ENCODE measurements at places on chromosomes 16 and 17. TPM values are rescaled to one million over a fixed set of nuclear protein-coding genes. Genes with fewer than 3 reads are reported as not detected.

DNA sequence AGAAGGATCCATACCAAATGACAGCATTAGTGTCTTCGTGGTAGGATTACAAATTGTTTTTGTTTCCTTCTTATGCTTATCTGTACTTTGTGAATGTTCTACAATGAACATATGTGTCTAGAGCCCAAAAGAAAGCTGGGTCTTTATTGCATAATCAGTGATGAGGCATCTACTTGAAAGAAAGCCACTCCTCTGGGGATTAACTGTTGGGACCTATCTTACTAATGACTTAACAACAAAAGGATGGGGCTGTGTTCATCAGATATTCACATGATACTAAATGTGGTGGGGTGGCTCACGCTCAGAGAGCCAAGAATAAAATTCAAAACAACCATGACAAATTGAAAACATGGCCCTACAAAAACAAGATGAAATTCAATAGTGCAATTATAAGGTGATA, 160.2 kb downstream of the RGS9 start:
- H3K27ac ChIP-seq: no peak overlapping the region
- peak; percentile 74 for DNase-seq
- no peaks in the 10 kb centered on the region for H3K27me3 ChIP-seq

GRCh38 chr17:79707931-79708891, 22.5 kb upstream of the ENPP7 start:
- peak; percentile 55 for DNase-seq
- H3K27me3 ChIP-seq: no peaks in the 10 kb centered on the region
- no peak overlapping the region for H3K27ac ChIP-seq
- H3K36me3 ChIP-seq: no peaks in the 10 kb centered on the region
- H3K4me3 ChIP-seq: peak overlapping the region; percentile 23
- no peaks in the 10 kb centered on the region for H3K4me1 ChIP-seq

DNA sequence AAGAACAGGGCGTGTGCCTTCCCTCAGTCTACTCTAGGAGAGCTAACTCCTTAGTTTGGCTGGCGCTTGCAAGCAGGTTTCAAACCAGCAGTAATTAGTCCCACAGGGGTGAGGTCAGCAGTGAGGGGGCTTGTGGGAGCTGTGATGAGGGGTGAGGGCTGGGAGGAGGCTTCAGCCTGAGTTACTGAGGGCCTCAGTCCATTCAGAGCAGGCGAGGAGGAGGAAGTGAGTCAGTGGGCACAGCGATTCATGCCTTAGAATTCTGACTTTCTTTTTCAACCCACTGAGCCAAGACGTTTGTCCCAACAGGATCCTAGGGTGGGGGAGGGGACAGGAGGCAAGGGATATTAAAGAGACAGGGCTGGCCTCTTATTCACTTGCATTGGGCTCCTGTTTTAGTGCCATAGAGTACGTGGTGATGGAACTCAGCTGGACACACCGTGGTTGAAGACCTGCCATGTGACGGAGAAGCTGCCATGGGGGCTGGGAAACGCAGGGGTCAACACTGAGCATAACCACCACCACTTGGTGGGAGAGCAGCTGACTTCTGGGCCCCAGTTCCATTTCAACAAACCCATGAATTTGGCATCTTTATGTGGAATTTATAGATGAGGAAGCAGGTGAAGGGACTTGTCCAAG, 8.3 kb upstream of the ITGA3 start:
- no peaks in the 10 kb centered on the region for H3K27me3 ChIP-seq
- no peak overlapping the region for H3K4me3 ChIP-seq
- H3K36me3 ChIP-seq: no peaks in the 10 kb centered on the region
- DNase-seq: peak; percentile 71

DNA sequence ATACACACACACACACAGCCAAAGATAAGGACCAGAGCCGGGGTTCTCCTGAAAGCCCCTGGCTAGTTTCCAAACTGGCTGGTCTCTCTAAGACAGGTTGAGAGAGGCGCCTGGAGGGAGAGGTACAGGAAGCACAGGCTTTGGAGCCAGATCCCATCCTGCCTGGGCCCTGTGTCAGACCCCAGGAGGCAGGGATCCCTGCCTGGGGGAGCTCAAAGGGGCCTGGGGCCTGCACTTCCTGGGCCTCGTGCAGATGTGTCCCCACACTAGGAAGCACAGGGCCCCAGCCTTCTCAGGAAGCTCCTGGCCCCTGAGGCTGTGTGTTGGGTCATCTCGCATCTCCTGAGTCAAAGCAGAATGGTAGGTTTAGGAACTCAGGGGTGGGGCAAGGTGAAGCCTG, 16.0 kb downstream of the SLC5A10 start:
- DNase-seq: no peak
- H3K4me1 ChIP-seq: peaks cover 6% of the 10 kb centered on the region
- no peaks in the 10 kb centered on the region for H3K27me3 ChIP-seq
- peak overlapping the region; percentile 30 for H3K27ac ChIP-seq
- H3K36me3 ChIP-seq: no peaks in the 10 kb centered on the region

The CTRL gene
- total RNA-seq: 2.9 TPM

The TP53TG3B gene
- not detected for total RNA-seq
